ENCODE measurements at places on chromosomes 12 and 14. TPM values are rescaled to one million over a fixed set of nuclear protein-coding genes. Genes with fewer than 3 reads are reported as not detected.

DNA sequence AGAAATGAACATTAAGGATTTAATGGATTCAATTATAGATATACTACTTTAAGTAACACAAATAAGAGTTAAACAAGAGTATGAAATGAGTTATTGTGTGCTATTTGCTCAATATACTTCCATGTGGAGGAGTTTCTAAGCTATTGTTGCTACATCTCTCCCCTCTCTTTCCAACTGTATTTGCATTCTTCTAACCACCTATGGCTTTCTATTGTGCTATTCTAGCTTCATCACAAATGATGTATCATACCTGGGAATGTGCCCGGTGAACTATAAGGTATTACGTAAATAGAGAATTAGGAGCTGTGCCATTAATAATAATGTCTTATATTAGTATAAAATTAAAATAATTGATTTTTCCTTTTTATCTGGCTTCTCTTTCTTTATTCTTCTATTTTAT is 87.1 kb upstream of the PLEKHG7 start:
- no peak overlapping the region for H3K27ac ChIP-seq
- no peak overlapping the region for H3K4me3 ChIP-seq
- H3K27me3 ChIP-seq = no peaks in the 10 kb centered on the region
- no peaks in the 10 kb centered on the region for H3K36me3 ChIP-seq

DNA sequence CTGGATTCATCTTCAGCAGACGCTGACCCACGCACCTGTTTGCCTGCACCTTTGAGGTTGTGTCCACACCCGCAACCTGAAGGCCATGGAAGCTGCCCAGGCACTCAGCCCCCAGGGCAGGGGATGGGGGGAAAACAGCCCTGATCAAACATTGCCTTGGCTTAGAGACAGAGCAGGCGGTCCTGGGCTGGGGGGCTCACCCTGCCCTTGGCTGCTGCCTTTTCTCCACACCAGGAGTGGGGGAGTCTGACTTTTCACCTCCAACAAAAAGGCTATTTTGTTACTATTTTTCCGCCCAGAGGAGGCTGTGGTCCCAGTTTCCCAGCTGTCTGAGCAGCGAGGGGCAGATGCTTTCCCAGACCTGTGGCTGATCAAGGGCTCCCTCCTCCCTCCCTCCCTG is 24.2 kb downstream of the BCL11B start:
- no peaks in the 10 kb centered on the region for H3K36me3 ChIP-seq
- H3K27ac ChIP-seq = no peak overlapping the region
- no peaks in the 10 kb centered on the region for H3K27me3 ChIP-seq
- no peak for DNase-seq

PRB2 gene
- total RNA-seq = not detected

PKP2 gene
- 88.0 TPM for total RNA-seq

DNA sequence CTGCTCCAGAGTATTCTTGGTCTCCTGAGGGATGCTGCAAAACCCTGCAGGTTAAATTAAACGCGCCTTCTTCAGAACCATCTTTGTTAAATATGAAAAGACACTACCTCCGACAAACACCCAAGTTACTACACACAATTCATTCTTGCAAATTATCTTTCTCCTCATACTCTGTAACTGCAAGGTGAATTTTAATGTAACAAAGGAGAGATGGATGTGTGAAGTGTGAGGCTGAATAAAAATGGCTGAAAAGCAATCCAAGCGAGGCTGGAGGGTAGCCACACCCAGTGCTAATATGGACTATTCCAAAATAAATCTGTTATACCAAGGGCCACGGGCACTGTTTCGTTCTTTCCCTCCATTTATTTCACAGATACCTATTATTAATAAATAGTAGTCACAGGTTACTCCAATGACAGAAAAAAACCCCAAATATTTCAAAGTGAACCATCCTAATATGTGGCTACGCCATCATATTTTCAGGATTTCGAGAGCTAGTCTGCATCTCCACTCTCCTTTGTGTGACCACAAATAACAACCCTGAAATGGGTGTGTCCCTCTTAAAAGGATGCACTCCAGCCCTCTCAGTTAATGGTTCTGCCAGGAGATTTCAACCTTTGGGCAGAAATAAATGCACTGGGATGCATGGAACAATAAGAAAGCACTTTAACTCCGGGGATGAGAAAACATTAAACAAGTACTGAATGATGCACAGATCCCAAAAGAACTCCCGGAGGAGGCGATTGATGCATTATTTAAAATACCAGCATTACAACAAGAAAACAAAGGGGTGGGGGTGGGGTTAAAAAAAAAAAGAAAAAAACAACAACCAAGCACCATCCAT is 53.1 kb upstream of the CCDC175 start:
- DNase-seq = no peak
- peaks cover 12% of the 10 kb centered on the region for H3K36me3 ChIP-seq
- no peak overlapping the region for H3K27ac ChIP-seq
- H3K27me3 ChIP-seq = no peaks in the 10 kb centered on the region
- peaks cover 18% of the 10 kb centered on the region for H3K4me1 ChIP-seq
- H3K4me3 ChIP-seq = no peak overlapping the region

DNA sequence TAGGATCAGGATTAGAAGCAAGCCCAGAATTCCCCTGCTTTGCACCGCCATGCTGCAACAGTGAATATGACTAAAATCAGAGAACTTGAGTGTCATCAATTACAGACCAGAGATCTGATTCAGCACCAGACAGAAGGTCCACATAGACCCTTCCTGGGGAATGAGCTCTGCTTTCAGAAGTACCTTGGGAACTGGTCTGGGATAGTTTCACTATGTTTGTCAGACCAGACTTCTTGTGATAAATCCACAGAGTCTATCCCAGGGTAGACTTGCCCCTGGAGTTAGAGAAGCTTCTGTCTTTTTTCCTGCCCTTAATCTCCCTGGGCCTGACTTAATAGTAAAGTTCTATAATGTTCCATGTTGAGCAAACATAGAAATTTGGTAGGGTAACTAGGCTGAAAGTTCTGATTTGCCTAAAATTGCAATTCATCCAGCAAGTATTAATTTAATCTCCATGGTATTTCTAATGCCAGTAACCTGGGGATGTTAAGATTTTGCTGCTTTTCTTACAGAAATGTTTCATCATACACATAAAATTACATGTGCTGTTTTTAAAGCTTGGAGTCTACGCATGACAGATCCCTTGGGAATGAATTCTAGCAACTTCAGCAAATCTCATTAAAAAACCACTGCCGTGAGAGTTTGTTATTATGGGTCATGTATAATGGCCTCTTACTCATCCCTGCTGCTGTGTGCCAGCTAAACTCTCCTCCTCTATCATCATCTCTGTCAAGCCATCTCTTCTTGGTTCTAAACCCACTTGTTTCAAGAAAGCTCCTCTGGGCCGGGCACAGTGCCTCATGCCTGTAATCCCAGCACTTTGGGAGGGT is 61.3 kb upstream of the METAP2 start:
- H3K36me3 ChIP-seq = peaks cover 4% of the 10 kb centered on the region
- no peaks in the 10 kb centered on the region for H3K4me1 ChIP-seq
- peak; percentile 78 for DNase-seq

TBX3 gene
- 6.6 TPM for total RNA-seq

DNA sequence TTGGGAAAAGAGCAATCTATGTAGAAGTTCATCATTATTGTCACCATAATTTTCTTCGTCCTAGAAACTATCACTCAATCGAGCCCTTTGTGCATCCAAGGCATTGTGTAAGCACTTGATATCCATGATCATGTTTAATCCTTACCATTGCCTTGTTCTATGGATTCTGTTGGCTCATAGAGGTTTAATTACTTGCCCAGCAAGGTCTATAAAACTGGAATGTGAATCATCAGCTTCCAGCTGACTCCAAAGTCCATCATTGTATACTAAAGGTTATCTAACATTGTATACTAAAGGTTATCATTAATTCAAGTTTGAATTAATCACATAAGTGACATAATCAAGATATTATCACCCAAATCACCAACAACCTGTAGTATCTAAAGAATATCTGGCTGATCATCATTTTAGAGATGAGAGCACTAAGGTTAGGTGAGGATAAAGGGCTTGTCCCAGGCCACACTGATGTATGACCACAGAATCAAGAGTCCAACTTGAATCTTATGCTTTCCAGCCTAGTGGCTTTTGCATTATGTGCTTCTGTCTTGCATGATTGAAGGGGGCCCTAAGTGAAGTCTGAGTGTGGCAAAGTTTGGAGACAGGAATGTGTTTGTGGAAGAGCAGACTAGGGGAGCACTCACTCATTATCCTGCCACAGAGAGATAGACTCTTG is 188.1 kb downstream of the ANO4 start:
- no peaks in the 10 kb centered on the region for H3K27me3 ChIP-seq
- no peaks in the 10 kb centered on the region for H3K36me3 ChIP-seq
- H3K4me1 ChIP-seq = no peaks in the 10 kb centered on the region
- no peak overlapping the region for H3K27ac ChIP-seq
- no peak for DNase-seq

GRCh38 chr14:93010522-93011140 is 87.7 kb downstream of the CHGA start:
- DNase-seq = no peak
- H3K27me3 ChIP-seq = no peaks in the 10 kb centered on the region
- no peak overlapping the region for H3K4me3 ChIP-seq

DNA sequence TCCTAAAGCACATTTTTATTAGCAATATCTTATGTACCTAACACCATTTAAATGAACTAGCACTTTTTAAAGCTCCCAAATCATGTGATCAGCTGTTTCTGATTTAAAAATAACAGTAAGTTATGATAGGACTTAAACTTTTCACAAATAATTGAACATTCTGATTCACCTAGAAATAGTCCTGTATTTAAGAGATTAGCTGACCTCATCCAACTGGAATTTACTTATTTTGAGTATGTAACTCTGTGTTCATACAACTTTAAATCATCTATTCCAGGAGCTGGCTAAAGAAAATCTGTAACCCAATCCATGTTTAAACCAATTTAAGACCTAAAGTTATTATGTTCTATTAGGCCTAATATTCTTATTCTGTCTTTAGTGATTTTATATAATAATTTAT is 184.3 kb downstream of the CCDC91 start:
- H3K4me3 ChIP-seq = no peak overlapping the region
- no peaks in the 10 kb centered on the region for H3K4me1 ChIP-seq
- DNase-seq = no peak
- no peak overlapping the region for H3K27ac ChIP-seq

- H3K27me3 ChIP-seq = no peaks in the 10 kb centered on the region
- H3K27ac ChIP-seq = no peak overlapping the region
- no peaks in the 10 kb centered on the region for H3K4me1 ChIP-seq
- no peak overlapping the region for H3K4me3 ChIP-seq
Measured at GRCh38 chr14:61196792-61197191, 84.3 kb downstream of the TMEM30B start.

Data from MCF 10A (cell line).